ENCODE measurements at places on chromosomes 1 and 21. TPM values are rescaled to one million over a fixed set of nuclear protein-coding genes. Genes with fewer than 3 reads are reported as not detected.

The SSU72 gene
- total RNA-seq: 54.5 TPM

The YIPF1 gene
- 23.8 TPM for total RNA-seq

The NR0B2 gene
- not detected for total RNA-seq

The PLEKHA6 gene
- 1.6 TPM for total RNA-seq

The TMEM82 gene
- total RNA-seq: not detected

Data from articular chondrocyte of knee joint (primary cell).